WERI-Rb-1 (cell line): ENCODE measurements at places on chromosomes 3 and 15.
A peak's percentile ranks its signal among the peaks of the same experiment; 100 is the strongest.

DNA sequence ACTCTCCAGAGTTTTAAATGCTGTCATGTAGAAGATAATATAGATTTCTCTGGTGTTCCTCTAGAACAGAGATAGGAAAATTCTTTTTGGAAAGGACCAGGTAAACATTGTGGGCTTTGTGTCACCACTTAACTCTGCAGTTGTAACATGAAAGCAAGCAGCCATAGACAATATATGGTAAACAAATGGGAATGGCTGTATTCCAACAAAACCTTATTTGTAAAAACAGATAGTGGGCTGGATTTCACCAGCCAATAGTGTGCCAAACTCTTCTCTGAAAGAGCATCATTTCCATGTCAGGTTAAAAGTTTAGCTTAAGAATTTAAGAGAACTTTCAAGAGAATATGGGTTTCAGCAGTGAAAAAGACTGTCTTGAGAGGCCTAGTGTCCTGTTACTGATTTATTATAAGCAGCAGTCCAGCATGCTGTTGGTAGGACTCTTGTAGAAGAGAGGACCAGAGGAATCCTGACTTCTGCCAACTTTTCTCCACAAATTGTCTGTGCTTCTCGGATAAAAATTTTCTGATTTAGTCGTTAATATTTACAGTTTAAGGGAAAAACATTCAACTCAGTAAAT, 107.7 kb downstream of the TCF12 start:
- DNase-seq: no peak

DNA sequence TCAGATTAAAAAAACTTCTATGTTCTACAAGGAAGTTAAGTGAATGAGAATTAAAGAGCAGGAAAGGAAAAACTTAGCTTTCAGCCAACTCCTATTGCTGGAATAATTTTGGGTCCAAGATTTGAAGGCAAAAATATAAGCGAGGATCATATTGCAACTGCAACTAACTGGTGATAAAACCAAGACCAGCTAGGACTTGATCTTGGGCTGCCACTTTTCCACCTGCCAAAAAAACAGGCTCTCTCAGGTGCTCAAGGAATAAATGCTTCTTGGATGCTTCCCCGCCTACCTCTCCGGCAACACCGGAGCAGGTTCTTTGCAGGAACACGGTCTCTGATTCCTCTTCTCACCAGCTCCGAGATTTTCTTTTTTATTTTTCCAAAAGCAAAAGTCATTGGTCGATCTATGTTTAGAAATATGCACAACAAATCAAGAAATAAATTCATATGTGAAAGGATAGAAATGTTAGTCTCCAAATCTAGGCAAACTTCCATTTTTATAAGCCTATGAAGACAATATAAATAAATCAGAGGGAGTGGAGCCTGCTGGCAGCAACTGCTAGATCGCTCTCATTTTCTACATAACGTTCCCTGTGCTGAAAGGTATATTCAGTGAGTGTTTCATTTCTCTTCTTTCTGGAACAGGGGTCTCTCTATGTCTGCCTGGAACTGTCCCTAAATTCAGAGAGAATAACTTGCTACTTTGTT, 241.9 kb downstream of the NTRK3 start:
- DNase-seq: no peak

- DNase-seq: no peak
Observed at GRCh38 chr15:81562986-81563385, 189.0 kb upstream of the TMC3 start.

GRCh38 chr3:10594915-10595314, 89.5 kb upstream of the ATP2B2 start:
- DNase-seq: no peak

- peak; percentile 43 for DNase-seq
Observed at GRCh38 chr15:62390791-62391640, 225.9 kb upstream of the C2CD4B start.

DNA sequence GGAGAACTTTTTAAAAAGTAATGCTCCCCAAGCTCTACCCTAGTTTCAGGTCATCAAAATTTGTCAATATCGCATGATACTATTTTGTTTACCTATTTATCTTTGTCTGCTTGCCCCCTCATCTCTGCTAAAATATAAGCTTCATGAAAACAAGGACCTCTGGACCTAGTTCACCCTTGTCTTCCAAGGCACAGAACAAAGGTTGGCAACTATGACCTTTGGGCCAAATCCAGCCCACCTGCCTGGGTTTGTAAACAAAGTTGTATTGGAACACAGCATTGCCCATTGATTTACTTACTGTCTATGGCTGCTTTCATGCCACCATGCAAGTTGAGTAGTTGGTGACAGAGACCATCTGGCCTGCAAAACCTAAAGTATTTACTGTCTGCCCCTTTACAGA, 462.2 kb upstream of the SUCLG2 start:
- DNase-seq: no peak

DNA sequence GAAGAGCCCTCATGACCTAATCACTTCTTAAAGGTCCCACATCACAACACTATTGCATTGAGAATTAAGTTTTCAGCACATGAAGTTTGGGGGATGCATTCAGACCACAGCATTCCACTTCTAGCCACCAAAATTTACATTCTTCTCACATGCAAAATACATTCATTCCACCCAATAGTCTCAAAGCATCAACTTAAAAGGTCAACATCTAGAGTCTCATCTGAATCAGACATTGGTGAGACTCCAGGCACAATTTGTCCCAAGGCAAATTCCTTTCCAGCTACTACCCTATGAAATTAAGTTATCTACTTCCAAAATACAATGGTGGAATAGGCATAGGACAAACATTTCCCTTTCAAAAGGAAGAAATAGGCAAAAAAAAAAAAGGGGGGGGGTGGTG, 64.9 kb downstream of the PLSCR2 start:
- DNase-seq: no peak

DNA sequence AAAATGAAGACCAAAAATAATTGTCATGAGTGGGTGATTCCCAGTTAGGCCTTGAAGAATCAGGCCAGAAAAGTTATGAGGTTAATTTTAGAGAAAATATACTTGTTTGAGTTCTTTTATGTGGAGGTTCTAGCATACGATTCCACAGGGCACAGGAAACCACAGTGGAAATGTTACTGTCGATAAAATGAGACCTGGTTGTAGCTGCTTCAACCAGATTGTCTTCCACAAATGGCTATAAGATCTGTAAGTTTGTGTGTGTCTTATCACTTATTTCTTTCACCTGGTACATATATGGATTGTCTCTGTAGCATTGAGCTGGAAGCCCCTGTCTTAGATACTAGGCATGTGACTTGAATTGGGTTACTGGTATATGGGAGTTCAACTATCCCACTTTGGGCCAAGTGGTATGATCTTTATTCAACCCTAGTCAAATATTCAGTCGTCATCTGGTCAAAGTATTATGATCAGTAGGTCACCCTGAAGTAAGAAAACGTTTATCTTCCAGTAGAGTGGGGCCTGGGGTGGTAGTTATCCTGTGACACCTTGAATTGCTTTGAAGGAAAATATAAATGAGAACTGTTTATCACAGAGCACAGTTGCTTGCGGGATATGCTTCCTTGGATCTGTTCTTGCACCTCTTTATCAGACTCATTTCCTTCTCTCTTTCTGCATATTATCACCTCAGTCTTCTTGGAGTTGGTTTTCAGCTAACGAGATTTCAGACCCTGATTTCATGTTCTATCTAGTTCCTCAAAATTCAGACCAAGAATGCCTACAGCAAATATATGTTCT, 21.5 kb upstream of the ZNF609 start:
- no peak for DNase-seq

- DNase-seq: no peak
Observed at GRCh38 chr15:61035311-61035710, 193.8 kb downstream of the RORA start.

GRCh38 chr3:178517665-178518334, 18.4 kb upstream of the KCNMB2 start:
- no peak for DNase-seq

DNA sequence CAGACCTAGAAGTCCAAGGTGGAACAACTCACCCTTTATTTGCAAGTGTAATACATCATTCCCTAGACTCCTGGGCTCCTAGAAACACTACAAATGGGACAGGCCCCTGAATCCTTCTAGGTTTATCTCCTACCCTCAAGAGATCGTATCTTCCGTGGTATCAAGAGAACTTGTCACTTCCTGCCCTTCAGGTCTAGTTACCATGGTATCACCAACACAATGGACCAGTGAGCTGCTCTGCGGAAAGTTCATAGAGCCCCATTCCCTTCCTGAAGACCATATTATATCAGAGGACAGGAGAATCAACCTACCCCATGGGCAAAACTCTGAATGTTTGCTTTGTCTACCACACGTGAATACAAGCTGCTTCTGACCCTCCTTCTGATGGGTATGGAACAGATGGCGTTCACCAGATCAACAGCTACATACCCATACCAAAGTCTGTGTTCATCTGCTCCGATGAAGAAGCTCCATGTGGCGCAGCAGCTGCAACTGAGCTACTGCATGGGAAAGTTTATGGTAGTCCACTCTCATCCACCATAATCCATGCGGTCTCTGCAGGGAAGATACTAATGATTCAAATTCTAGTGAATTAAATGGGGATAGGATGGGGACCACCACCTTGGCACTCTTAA, 84.6 kb upstream of the KLF13 start:
- DNase-seq: peak; percentile 31

DNA sequence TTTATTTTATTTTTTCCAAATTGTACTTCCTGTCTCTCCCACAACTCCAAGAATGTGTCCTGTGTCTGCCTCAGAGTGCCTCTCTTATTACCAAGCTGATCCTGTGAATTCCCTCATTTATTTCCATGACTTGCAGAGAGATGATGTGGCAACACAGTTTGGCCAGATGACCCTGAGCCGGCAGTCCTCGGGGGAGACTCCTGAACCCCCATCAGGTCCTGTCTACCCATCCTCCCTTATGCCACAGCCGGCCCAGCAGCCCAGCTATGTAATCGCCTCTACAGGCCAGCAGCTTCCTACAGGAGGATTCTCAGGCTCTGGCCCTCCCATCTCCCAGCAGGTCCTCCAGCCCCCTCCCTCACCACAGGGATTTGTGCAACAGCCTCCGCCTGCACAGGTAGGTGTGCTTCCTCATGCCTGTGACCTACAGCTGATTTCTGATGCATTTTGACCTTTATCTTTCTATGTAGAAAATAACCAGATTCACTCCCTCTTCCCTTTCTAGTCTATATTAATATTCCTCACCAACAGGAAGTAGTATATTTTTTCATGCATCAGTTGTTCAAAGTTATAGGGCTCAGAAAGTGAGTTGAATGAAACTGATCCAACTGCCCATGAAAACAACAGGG, 100.0 kb downstream of the ARPP21 start:
- DNase-seq: no peak

DNA sequence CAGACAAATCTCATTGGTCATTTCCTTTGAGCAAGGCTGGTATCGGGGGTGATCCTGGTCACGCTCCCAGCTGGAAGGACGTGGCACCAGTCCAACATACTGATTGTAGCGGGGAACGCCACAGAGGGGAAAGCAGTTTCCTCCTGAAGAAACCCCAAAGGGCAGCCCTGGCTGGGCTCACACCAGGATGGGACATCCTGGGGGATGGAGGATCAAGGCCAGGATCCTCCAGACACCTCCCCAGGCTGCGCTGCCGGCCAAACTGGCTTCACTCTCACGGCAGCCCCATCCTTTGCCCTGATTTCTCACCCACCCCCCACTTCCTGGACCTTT, 36.6 kb downstream of the MUC20 start:
- DNase-seq: no peak

DNA sequence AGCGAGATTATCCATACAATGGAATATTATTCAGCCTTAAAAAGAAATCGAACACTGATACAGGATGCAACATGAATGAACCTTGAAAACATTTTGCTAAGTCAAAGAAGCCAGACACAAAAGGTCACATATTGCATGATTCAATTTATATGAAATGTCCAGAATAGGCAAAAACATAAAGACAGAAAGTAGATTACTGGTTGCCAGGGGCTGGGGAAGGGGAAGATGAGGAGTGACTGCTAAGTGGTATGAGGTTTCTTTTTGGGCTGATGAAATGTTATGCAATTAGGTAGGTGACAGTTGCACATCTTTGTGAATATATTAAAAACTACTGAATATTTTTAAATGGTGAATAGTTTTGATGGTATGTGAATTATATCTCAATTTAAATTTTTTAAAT, 38.3 kb downstream of the LRRFIP2 start:
- DNase-seq: no peak

DNA sequence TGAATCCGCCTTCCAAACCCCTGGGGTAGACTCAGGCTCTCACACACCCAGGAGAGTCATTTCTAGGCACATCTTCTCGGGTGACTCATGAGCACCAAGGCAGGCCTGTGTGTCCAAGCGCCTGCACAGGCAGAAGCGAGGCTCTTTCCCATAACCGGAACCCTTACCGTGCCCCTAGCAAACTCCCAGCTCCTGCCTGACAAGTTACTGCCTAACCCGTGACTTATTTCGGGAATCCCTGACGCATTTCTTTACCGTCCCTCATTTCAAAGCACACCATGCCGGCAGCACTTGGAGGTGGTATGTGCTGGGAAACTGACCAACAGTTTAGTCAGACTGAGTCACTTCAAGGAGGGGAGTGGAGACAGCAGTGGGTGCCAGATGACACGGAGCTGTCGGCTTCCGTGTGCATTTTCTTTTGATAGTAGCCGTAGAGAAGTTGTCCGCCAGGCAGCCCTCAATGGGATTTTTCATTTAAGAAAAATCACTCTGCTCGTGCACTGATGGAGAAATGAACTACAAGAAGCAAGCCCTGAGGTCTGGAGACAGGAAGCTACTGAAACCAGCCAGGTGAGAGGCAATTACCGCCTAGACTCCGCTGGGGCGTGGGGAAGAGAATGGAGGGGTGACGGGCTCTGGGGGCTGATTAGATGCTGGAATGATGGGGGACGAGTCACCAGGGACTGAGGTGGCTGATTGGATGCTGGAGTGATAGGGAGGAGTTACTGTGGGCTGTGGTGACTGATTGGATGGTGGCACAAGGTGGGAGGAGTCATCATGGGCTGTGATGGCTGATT, 17.3 kb upstream of the HRH1 start:
- no peak for DNase-seq

GRCh38 chr3:13700362-13700761, 151.4 kb downstream of the FBLN2 start:
- no peak for DNase-seq

DNA sequence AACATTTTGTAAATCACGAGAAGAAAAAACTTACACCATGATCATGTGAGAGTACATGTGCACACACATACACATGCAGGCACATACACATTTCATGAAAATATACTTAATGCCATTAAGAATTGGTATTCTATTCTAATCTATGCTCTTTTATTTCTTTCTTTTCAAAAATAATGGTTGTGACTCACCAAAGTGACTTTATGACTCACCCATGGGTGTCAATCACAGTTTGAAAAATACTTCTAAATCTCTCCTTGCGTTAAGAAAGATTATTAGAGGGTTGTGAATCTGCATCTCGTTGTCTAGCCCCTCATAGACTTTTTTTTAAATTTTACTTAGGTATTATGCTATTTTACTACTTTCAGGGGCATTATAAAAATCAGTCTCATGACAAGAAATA, 254.2 kb downstream of the TUSC7 start:
- no peak for DNase-seq

DNA sequence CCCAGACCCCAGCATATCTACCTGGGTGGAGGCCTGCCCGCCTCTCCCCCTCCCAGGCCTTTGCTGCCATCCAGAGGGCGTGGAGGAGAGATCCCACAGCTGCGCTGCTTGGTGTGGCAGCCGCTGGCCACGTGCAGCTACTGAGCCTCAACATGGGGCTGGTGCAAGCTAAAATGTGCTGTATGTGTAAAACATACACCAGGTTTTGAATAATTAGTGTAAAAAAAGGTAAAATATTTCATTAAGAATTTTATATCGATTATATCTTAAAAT, 95.8 kb downstream of the SEC22A start:
- no peak for DNase-seq

GRCh38 chr3:25166016-25166415, 262.0 kb upstream of the RARB start:
- DNase-seq: no peak

GRCh38 chr15:88982304-88982945, 69.2 kb upstream of the MFGE8 start:
- DNase-seq: no peak
